Progenitor cell of endocrine pancreas (in vitro differentiated cells): ENCODE measurements at places on chromosomes 7 and 10. TPM values are rescaled to one million over a fixed set of nuclear protein-coding genes. Genes with fewer than 3 reads are reported as not detected.

- peaks cover 11% of the 10 kb centered on the region for H3K4me1 ChIP-seq
- no peak overlapping the region for H3K4me3 ChIP-seq
- DNase-seq, result no peak
- H3K27me3 ChIP-seq, result no peaks in the 10 kb centered on the region
Observed at GRCh38 chr7:114942446-114943175, 20.7 kb downstream of the MDFIC start.

- no peaks in the 10 kb centered on the region for H3K4me1 ChIP-seq
- no peak overlapping the region for H3K4me3 ChIP-seq
- no peak overlapping the region for H3K27ac ChIP-seq
Observed at GRCh38 chr10:103535595-103535994, 42.1 kb downstream of the NEURL1 start.

The LLCFC1 gene
- total RNA-seq, result not detected in 2 replicates

The CAMK2G gene
- total RNA-seq, result 20.8 and 24.5 TPM in 2 replicates

The SPDYE18 gene
- 0.60 and 0.93 TPM in 2 replicates for total RNA-seq

- peaks cover 29% of the 10 kb centered on the region for H3K4me1 ChIP-seq
- no peak overlapping the region for H3K4me3 ChIP-seq
- no peaks in the 10 kb centered on the region for H3K36me3 ChIP-seq
- no peak for DNase-seq
- H3K27me3 ChIP-seq, result no peaks in the 10 kb centered on the region
- no peak overlapping the region for H3K27ac ChIP-seq
Observed at GRCh38 chr10:75606203-75606779, 174.9 kb downstream of the LRMDA start.

GRCh38 chr10:13750299-13751190 lies 163.8 kb downstream of the PRPF18 start:
- H3K27ac ChIP-seq, result no peak overlapping the region
- peaks cover 29% of the 10 kb centered on the region for H3K4me1 ChIP-seq
- peaks cover 17% of the 10 kb centered on the region for H3K27me3 ChIP-seq
- H3K36me3 ChIP-seq, result peaks cover 2% of the 10 kb centered on the region

GRCh38 chr7:94344826-94345225 lies 49.9 kb upstream of the COL1A2 start:
- DNase-seq, result no peak
- H3K4me3 ChIP-seq, result no peak overlapping the region
- no peaks in the 10 kb centered on the region for H3K36me3 ChIP-seq
- no peak overlapping the region for H3K27ac ChIP-seq
- H3K4me1 ChIP-seq, result no peaks in the 10 kb centered on the region
- no peaks in the 10 kb centered on the region for H3K27me3 ChIP-seq

- no peaks in the 10 kb centered on the region for H3K4me1 ChIP-seq
- no peaks in the 10 kb centered on the region for H3K27me3 ChIP-seq
- H3K36me3 ChIP-seq, result no peaks in the 10 kb centered on the region
- DNase-seq, result no peak
Observed at GRCh38 chr7:15334536-15335263, 227.1 kb downstream of the AGMO start.

The PTPRN2 gene
- total RNA-seq, result 9.4 and 11.4 TPM in 2 replicates

The SLC26A5 gene
- total RNA-seq, result 0.17 TPM in 1 of 2 replicates, not detected in the other

DNA sequence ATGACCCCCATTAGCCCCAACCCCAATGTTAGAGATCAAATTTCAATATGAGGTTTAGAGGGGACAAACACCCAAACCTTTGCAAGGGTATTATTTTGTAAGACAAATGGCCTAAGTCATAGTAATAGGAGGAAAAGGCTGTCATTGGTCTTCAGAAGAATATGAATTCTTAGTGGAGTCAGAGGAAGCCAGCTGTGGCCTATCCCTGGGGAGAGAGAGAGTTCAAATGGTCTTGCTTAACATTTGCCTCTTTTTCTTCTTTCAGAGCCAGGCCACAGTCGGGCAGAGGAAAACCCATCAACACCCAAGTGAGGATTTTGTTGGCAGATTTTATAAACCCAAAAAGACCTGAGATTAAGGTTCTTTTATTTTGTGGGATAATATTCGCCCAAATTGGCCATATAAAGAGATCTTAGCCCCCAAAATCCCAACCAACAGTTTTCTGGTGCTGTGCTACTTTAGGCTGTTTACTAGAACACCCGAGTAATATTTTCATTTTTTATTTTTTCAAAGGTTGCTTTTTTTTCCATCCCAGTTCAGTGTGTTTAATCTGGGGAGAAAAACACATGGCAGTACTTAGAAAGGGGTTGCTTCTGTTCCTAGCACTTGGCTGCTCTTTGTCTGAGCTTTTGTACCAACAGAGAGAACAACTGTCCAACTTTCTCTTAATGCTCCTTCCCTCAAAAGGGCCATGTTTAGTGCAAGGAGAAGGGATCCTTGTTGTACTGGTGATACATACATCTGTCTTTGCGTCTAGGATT lies 26.8 kb upstream of the ARMC3 start:
- peaks cover 2% of the 10 kb centered on the region for H3K4me1 ChIP-seq
- no peaks in the 10 kb centered on the region for H3K27me3 ChIP-seq
- H3K36me3 ChIP-seq, result peaks cover 1% of the 10 kb centered on the region
- no peak overlapping the region for H3K27ac ChIP-seq

DNA sequence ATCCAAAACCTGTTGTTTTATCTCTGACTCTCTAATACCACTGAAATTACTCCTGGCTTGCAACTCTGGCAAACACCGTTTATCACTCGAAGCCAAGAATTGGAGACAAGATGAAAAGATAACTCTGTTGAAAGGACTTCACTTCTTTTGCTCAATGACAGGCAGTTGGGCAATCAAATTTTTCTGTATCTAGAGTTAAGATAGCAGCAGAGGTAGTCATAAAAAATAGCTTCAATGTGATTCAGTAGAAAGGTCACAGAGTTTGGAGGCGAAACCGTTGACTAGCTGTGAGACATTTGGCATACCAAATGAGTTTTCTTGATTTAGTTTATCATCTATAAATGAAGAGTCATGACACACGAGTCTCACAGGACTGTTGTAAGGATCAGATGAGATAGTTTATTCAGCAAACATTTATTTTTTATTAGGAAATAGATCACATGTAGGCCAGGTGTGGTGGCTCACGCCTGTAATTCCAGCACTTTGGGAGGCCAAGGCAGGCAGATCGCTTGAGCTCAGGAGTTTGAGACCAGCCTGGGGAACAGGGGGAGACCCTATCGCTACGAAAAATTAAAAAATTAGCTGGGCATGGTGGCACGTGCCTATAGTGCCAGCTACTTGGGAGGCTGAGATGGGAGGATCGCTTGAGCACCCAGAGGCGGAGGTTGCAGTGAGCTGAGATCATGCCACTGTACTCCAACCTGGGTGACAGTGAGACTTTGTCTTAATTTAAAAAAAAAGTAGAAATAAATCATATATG lies 23.6 kb downstream of the AKR1B1 start:
- peaks cover 12% of the 10 kb centered on the region for H3K36me3 ChIP-seq
- no peak overlapping the region for H3K4me3 ChIP-seq
- no peak for DNase-seq
- no peaks in the 10 kb centered on the region for H3K4me1 ChIP-seq
- H3K27me3 ChIP-seq, result peaks cover 4% of the 10 kb centered on the region
- no peak overlapping the region for H3K27ac ChIP-seq

DNA sequence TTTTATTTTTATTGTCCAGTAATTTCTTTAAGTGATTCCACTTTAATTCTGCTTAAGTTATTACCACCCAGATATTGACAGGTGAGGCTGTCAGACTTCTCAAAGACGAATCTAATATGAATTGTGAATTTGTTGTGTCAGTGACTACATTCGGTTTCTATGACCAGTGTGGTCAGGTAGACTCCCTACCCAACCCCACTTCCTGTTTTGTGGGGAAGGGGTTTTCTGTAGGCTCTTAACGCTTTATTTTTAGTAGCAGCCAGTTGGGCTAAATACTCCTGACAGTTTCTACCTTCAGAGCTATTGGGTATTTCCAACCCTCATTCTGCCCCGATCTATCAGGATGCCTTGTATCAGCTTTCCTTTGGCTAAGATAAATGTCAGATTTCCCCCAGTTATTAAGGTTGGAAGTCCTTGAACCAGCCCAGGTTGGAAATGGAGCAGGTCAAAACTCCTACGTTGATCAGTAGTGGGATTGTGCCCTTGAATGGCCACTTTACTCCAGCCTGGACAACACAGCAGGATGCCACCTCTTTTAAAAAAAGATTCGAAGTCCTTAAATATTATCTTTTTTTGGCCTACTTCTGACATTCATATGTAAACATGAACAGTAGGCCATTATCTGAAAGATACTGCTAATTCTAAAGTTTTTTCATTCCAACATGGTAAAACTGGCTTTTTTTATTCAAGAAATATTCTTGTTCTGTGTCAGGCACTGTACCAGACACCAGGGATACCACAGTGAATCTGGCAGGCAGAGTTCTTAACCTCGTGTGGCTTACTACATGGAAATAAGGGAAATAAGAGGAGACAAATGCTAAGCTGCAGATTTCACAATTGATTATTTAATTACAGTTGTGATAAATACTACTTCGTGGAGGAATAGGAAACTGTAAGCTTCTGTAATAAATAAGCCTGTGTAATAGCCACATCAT lies 133.3 kb upstream of the SAMD8 start:
- DNase-seq, result no peak
- peaks cover 20% of the 10 kb centered on the region for H3K36me3 ChIP-seq
- H3K4me3 ChIP-seq, result no peak overlapping the region

- H3K4me3 ChIP-seq, result no peak overlapping the region
- DNase-seq, result no peak
- H3K4me1 ChIP-seq, result no peaks in the 10 kb centered on the region
- H3K27me3 ChIP-seq, result no peaks in the 10 kb centered on the region
Observed at GRCh38 chr7:107233174-107233573, 64.4 kb downstream of the HBP1 start.

The OR6B1 gene
- total RNA-seq, result not detected in 2 replicates

DNA sequence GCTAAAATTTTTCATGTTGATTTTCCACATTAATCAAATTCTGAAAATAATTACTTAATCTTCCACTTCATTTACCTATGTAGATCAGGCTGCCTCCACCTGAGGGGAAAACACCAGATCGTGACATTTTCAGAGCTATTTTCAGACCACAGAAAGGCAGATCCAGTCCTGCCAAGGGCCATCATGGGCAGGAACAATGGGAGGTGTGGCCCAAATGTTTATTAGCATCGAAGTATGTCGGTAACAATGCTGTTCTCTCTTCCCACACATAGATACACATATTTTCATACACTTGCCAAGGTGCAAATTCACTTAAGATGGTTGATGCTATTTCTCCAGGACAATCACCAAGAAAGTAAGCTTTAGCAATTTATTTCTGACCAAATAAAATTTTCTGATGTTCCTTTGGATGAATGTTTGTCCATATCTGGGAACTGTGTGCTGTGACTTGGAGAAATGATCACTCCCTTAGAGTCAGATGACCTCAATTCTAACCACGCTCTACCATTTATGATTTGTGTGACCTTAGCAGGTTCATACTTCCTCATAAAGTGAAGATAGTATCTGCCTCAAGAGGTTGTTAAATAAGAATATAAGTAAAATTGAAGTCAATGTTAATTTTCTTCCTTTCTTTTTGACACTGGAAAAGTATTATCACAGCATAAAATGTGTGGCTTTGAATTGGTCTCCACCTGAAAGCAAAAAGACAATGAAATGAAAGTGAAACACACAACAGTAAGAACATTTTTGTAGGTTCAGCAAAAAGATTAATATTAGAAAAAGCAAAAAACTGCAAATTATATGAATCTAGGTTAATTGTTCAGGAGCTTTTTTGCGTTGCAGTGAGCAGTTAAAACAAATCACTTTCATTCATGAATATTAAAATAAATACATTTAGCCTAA lies 310.4 kb upstream of the PHF14 start:
- H3K36me3 ChIP-seq, result no peaks in the 10 kb centered on the region
- no peaks in the 10 kb centered on the region for H3K4me1 ChIP-seq
- H3K4me3 ChIP-seq, result no peak overlapping the region
- H3K27me3 ChIP-seq, result peaks cover 22% of the 10 kb centered on the region

DNA sequence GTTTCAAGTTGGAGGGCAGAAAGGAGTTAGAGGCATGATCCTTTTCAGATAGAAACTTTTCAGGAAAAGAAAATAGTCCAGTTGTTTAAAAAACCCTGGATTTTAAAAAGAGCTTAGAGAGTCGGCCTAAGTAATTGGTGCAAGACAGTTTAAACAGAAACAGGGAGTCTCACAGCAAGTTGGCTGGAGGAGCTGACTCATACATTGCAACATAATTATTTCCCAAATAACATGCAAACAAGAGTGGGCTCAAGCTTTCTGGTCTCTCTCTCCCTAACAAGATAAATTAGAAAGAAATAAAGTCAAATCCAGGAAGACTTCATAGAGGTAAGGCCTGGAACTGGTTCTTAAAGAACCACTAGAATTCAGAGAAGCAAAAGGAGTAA lies 100.3 kb upstream of the AGBL3 start:
- peak overlapping the region; percentile 92 for H3K27ac ChIP-seq
- DNase-seq, result no peak
- no peaks in the 10 kb centered on the region for H3K27me3 ChIP-seq
- H3K36me3 ChIP-seq, result peaks cover 2% of the 10 kb centered on the region

GRCh38 chr10:96370584-96371157 lies 11.9 kb upstream of the OPALIN start:
- H3K36me3 ChIP-seq, result no peaks in the 10 kb centered on the region
- peak; percentile 34 for DNase-seq
- peaks cover 11% of the 10 kb centered on the region for H3K4me1 ChIP-seq
- no peak overlapping the region for H3K4me3 ChIP-seq
- H3K27me3 ChIP-seq, result peaks cover 26% of the 10 kb centered on the region

The STK31 gene
- 1.3 and 1.6 TPM in 2 replicates for total RNA-seq

- H3K4me1 ChIP-seq, result peaks cover 4% of the 10 kb centered on the region
- no peak for DNase-seq
- no peak overlapping the region for H3K27ac ChIP-seq
- no peaks in the 10 kb centered on the region for H3K36me3 ChIP-seq
Observed at GRCh38 chr7:157689269-157690057, 352.7 kb downstream of the DNAJB6 start.

- no peak for DNase-seq
- H3K4me1 ChIP-seq, result no peaks in the 10 kb centered on the region
- H3K27me3 ChIP-seq, result no peaks in the 10 kb centered on the region
- H3K4me3 ChIP-seq, result no peak overlapping the region
- no peak overlapping the region for H3K27ac ChIP-seq
- H3K36me3 ChIP-seq, result no peaks in the 10 kb centered on the region
Observed at GRCh38 chr7:13111230-13111629, 423.8 kb downstream of the ARL4A start.
